Lung (tissue), 17 donors: ENCODE measurements at places on chromosomes 16 and 17. TPM values are rescaled to one million over a fixed set of nuclear protein-coding genes. Genes with fewer than 3 reads are reported as not detected.

GRCh38 chr17:59121901-59122480 is 15.3 kb upstream of the TRIM37 start:
- no peak overlapping the region for H3K4me3 ChIP-seq
- H3K36me3 ChIP-seq = peaks cover 1% of the 10 kb centered on the region
- no peaks in the 10 kb centered on the region for H3K27me3 ChIP-seq
- H3K27ac ChIP-seq = no peak overlapping the region
- DNase-seq = no peak
- H3K4me1 ChIP-seq = no peaks in the 10 kb centered on the region

PPM1E gene
- polyA plus RNA-seq = 0.08 TPM

FOXC2 gene
- 0.37 TPM for polyA plus RNA-seq

FN3KRP gene
- polyA plus RNA-seq = 24.4 TPM

GRCh38 chr17:5562661-5563360 is 21.5 kb downstream of the NLRP1 start:
- no peak overlapping the region for H3K4me3 ChIP-seq
- no peak for DNase-seq
- H3K27me3 ChIP-seq = no peaks in the 10 kb centered on the region
- no peak overlapping the region for H3K27ac ChIP-seq
- H3K4me1 ChIP-seq = no peaks in the 10 kb centered on the region

SARM1 gene
- 9.6 TPM for polyA plus RNA-seq

- H3K36me3 ChIP-seq = no peaks in the 10 kb centered on the region
- peak; percentile 67 for DNase-seq
- H3K27ac ChIP-seq = peak overlapping the region; percentile 43
- H3K27me3 ChIP-seq = no peaks in the 10 kb centered on the region
Observed at GRCh38 chr16:48444574-48444973, 59.4 kb upstream of the SIAH1 start.

- DNase-seq = no peak
- H3K4me1 ChIP-seq = peaks cover 15% of the 10 kb centered on the region
- H3K36me3 ChIP-seq = no peaks in the 10 kb centered on the region
- no peaks in the 10 kb centered on the region for H3K27me3 ChIP-seq
- no peak overlapping the region for H3K4me3 ChIP-seq
Observed at GRCh38 chr16:57530104-57530521, 6.3 kb downstream of the CCDC102A start.

CACNG4 gene
- 9.4 TPM for polyA plus RNA-seq

RCVRN gene
- polyA plus RNA-seq = 0.09 TPM

- no peaks in the 10 kb centered on the region for H3K27me3 ChIP-seq
- DNase-seq = no peak
- H3K27ac ChIP-seq = no peak overlapping the region
- H3K4me3 ChIP-seq = no peak overlapping the region
Observed at GRCh38 chr16:74601126-74601871, 5.6 kb downstream of the GLG1 start.

GRCh38 chr16:11183035-11183812 is 72.8 kb downstream of the SOCS1 start:
- no peaks in the 10 kb centered on the region for H3K27me3 ChIP-seq
- DNase-seq = no peak
- no peaks in the 10 kb centered on the region for H3K4me1 ChIP-seq
- peaks cover 6% of the 10 kb centered on the region for H3K36me3 ChIP-seq
- H3K4me3 ChIP-seq = no peak overlapping the region

GRCh38 chr17:35243561-35244340 is 879 bp downstream of the SLFN5 start:
- H3K4me1 ChIP-seq = no peaks in the 10 kb centered on the region
- peak overlapping the region; percentile 85 for H3K27ac ChIP-seq
- H3K36me3 ChIP-seq = peaks cover 7% of the 10 kb centered on the region

DNA sequence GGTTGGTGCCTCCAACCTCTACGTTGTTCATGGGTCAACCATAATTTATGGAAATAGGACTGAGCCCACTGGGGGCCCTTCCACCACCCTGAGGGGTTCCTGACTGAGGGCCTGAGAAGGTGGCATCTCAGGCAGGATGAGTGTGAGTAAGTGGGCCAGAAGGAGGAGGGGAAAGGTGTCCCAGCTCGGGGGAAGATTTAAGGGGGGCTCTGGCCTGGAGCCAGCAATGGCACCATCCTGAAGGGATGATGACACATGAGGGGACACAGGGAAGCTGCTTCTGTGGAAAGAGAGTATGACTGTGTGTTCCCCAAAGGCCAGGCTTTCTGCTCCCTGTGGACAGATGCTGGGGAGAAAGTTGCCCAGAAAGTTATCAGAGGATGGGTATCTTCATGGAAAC is 18.7 kb downstream of the MYL4 start:
- DNase-seq = no peak
- no peaks in the 10 kb centered on the region for H3K27me3 ChIP-seq
- H3K4me3 ChIP-seq = no peak overlapping the region
- no peaks in the 10 kb centered on the region for H3K36me3 ChIP-seq
- no peak overlapping the region for H3K27ac ChIP-seq

DNA sequence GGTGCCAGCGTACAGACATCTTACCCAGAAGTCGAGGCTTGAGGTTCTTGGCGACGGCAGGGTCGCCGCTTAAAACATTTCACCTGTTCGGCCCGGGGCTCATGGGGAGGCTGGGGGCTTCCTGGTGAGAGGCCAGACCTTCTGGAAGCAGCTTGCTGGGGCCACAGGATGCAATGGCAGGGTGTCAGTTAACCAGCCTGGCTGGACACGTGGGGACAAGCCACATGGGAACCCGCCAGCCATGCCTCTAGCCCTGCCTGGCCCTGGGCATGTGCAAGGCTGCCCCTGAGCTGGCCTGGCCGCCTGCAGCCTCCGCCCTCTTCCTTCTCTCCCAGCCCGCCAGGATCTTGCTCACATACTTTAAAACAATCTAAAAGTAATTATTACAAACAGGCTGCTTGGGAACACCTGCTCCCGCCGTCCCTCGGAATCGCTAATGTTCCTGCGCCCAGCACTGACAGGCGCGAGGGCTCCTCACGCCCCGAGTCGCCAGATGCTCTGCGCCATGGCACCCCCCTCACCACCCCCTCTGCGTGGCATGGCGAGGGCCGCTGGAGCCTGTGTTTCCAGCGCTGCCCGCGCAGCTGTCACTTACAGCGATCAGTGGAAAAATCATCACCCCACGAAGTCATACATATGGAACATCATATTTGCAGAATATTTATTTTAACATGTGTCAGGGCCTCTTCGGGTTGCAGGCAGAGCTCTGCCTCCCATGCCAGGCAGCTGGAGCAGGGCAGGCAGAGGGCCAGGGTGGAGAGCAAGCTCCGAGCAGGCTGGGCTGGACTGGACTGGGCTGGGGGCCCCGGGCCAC is 188.7 kb upstream of the GSE1 start:
- no peak overlapping the region for H3K27ac ChIP-seq
- no peaks in the 10 kb centered on the region for H3K36me3 ChIP-seq
- DNase-seq = peak; percentile 56
- H3K4me1 ChIP-seq = peaks cover 20% of the 10 kb centered on the region
- no peaks in the 10 kb centered on the region for H3K27me3 ChIP-seq
- no peak overlapping the region for H3K4me3 ChIP-seq

PARD6A gene
- 5.0 TPM for polyA plus RNA-seq
